ENCODE measurements at places on chromosomes 7 and 10.
A peak's percentile ranks its signal among the peaks of the same experiment; 100 is the strongest.

DNA sequence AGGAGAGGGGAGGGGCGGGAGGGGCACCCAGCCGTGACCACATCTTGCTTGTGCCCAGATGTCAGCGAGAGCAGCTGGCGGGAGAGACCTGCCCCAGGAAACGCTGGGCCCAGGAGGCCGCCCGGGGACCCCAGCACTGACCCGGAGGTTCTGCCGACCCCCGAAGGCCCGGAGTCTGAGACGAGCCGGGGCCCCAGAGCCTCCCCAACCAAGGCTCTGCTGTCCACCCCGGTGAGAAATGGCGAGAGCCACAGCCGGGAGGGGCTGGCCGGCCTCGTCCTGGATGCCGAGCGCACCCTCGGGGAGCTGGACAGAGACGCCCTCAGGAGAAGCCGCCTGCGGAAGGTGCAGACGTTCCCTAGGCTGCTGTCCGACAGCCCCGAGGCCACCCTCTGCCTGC lies 25.9 kb downstream of the KNDC1 start:
- DNase-seq: no peak

GRCh38 chr7:19376538-19376937 lies 231.3 kb upstream of the FERD3L start:
- no peak for DNase-seq

- DNase-seq: no peak
Measured at GRCh38 chr10:117550599-117551329, 8.2 kb downstream of the EMX2 start.

- no peak for DNase-seq
Measured at GRCh38 chr10:61761825-61762217, 99.1 kb downstream of the CABCOCO1 start.

DNA sequence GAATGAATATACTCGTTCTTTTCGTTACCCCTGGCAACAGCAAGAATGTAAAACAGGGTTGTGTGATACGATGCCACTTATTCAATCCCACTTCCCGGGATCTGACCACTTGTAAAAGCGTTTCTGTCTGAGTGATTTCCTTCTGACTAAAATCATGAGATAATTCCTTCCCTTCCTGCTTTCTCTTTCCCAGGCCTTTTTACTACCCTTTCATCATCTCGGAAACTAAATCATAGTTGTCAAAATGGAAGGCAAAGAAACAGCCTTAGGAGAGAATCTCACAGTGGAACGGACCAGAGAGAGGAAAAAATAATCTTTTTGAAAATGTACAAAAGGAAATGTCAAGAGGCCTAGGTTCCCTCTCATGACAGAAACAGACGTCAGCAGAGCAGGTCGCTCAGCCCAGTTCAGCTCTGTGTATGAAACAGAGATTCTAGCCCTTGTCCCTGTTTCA lies 29.8 kb downstream of the DIP2C start:
- DNase-seq: no peak

DNA sequence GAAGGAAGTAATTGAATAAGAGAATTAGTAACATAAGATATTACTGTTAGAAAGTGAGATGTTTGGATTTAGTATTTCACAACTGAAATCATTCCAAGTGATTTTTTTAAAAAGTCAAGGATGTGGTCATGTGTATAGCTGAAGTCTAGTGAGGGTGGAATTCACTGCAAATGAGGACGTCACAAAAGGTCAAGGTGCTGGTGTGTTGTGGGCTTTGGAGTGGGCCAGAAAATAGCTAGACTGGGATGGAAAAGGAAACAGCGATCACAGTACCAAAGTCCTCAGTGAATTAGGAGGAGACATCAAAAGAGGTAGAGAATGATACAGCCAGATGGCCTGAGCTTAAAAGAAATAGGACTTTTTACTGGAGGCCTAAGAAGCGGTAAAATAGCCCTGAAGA lies 272.8 kb downstream of the DYNC1I1 start:
- DNase-seq: no peak

DNA sequence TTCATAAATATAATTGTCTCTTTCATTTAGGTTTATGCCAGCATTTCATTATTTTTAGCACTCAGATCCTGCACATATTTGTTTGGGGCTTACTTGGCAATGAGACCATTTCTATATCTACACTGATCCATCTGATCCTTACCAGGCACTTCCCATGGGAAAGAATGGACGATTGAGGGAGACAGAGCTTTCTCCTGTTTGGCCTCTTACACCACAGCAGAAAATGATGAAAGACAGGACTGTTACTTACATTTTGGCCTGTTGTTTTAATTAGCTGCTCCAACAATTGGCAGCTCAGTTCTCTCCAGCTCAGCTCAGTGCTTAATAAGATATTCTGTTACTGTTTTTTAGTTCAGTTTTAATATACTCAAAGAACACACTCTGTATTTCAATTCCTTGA lies 77.6 kb upstream of the RSU1 start:
- DNase-seq: no peak

- no peak for DNase-seq
Measured at GRCh38 chr7:50660830-50661175, 95.6 kb upstream of the DDC start.

DNA sequence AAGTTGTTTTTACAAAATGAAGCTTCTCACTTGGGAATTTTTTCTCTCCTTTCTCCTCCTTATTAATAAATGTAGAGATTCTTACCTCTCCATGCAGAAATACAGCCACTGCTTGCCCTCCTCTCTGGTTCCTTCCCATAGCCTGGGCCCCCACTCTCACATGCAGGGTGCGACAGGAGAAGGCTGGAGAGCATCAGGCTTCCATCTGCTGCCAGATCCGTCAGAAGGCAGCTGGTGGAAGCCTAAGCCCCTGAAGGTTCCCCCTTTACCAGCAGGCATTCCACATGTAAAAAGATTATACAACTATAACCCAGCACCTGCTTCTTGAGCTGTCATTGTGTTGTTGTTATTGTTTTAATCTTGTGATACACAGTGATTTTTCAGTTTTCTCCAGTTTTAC lies 314.2 kb downstream of the LHFPL3 start:
- no peak for DNase-seq

GRCh38 chr10:35423505-35424306 lies 87.4 kb downstream of the CCNY start:
- DNase-seq: no peak

GRCh38 chr7:15719311-15719710 lies 32.8 kb upstream of the MEOX2 start:
- no peak for DNase-seq

DNA sequence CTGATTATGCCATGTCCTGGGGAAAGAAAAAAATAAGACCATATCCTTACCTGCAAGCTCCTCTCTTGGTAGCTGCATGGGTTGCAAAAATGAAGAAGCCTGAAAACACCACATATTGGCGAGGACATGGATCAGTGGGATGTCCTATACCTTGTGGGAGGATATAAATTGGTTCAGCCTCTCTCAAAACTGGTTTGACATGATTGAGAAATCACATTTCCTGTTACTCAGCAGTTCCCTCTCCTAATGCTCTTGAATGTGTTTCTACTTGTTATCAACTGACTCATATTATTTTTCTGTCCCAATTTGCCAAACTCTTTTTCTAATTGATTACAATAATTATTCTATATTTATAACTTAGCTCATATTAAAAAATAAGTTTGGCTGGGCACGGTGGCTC lies 380.2 kb downstream of the EXOC4 start:
- DNase-seq: peak; percentile 25

DNA sequence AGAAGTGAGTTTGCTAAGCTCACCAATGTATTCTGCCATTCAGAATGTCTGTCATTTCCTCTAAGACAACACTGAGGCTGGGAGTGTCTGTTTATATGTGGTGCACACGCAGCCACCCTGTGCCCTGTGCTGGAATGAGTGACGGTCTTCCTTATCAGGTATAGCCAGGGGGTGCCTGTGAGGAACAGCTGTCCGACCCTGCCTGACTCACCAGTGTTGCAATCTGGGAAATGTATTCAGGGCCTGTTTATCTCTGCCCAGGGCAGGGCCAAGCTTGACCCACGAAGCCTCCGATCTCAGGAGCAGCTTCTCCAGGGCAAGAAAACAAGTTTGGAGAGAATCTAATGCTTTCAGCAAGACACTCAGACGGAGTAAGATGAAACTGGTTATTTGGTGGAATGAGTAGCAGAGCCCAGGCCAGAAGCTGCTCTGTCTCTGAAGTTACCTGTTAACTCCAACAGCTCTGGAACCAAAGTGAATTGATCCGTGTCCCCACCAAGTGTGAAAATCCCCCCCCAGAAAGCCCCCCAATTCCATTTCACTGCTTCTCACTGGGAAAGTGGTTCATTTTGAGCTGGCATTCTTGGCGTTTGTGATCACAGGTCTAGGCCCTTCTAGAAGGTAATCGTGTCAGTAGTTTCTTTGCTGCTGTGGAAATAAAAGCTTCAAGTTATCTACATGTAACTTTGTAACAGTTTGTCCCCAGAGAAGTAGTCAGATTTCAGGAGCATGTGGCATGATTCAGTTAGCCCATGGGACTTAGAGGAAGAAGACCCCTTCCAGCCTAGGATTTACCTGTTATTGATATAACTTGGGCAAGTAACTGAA lies 6.1 kb upstream of the UBE2H start:
- peak; percentile 96 for DNase-seq

DNA sequence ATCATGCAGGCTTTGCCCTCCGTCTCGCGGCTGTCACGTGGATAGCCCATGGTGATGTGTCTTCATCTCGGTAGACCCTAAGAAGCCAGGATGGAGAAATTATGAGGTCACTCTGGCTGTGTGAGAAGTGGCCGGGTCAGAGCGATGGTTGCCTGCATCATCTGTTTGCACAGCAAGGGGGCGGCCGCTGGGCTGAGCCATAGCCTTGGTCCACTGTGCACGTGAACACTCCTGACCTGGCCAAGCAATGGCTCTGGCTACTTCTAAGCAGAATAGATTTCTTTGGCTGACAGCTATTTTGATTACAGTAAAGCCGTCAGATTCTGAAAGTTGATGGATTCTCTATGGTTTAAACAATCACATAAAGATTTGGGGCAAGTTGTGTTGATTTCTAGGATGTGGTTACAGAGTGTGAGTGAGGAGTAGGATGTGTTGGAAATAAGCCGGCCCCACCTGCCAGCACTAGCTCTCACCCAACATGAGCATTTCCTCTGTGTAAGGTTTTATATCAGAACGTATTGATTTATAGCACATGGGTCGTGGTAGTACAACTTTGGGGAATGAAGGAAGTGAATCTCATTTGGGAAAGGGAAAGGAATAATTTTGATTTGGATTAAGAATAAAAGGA lies 214.4 kb upstream of the GPR26 start:
- no peak for DNase-seq

DNA sequence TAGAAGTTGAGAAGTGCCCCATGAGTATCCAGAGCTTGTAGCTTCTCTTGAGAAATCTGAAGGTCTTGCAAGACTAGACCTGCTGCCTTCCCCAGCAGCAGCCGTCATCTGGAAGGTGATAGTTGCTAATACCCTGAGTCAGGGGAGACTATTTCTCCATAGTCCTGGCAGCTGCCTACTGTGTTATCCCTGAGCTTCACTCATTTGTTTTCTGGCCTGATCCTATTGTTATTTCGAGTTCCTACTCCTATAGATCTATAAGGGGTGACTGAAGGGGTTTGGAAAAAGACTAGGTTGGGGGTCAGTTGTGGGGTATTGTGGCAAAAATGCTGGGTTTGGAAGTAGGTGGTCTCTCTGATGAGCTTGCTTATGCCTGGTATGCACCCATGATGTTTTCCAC lies 297.8 kb downstream of the CNTNAP2 start:
- no peak for DNase-seq

DNA sequence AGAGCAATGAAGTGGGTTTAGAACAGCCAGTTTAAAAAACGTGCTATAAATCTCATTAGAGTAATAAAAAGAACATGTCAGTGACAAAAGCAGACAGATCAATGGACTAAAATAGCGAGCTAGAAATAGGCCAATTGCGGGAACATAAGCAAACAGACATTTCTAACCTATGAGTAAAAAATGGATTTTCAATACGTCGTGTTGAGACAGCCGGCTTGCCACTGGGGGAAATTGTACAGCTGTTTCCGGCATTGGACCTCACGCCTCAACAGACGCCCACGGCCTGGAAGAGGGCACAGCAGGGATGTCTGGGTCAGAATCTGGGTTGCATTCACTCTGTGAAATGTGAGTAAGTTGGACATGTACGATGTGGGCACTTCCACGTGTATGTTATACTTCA lies 92.9 kb downstream of the SVOPL start:
- peak; percentile 45 for DNase-seq

GRCh38 chr7:132930881-132931280 lies 151.0 kb downstream of the CHCHD3 start:
- peak; percentile 55 for DNase-seq

- peak; percentile 78 for DNase-seq
Measured at GRCh38 chr10:122850705-122851640, 5.3 kb upstream of the CUZD1 start.

GRCh38 chr10:33901166-33901565 lies 566.7 kb upstream of the NRP1 start:
- peak; percentile 16 for DNase-seq

DNA sequence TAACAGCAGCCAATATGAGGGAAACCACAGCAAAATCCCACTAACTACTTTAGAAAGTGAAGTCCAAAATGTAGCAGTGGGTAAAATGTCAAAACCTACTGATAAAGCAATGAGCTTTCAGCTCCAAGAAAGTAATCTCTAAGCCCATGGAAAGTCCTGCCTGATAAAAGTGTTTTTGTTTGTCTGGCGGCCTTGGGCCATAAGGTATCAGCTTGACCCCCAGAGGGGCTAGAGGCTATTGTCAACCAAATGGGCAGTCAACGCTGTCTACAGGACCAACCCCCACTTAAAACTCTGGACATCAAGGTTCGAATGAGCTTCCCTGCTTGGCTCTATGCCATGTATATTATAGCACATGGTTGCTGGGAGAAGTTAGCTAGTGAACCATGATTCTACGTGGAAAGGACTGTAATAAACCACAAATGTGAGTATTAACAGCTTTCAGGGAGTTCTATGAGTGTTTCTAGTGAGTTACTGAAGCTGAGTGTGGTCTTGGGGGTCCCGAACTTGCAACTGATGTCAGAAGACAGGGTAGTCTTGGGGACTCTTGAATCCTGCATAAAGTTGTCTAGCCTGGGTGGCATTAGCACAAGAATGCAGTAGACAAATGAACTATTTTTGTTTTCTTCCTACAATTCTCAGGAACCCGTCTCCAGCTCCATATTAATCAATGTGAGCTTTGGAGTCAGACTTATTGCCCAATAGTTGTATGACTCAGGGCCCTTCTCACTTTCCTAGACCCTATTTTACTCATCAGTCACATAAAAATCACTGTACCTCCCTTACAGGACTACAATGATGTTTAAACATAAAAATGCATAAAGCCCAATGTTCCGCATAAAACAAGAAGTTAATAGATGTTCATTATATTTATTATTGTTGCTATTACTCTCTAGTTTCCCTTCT lies 164.9 kb downstream of the DGKI start:
- DNase-seq: no peak

- DNase-seq: no peak
Measured at GRCh38 chr10:44476409-44477045, 91.6 kb upstream of the CXCL12 start.

- no peak for DNase-seq
Measured at GRCh38 chr7:118185163-118185860, 1.3 kb downstream of the LSM8 start.

GRCh38 chr10:131267814-131268095 lies 43.8 kb downstream of the TCERG1L start:
- no peak for DNase-seq

- DNase-seq: no peak
Measured at GRCh38 chr7:147363101-147363500, 1227.5 kb upstream of the C7orf33 start.
